Activated B cell treated with CpG ODN at 0.5 μM for 24 hours (primary cell): ENCODE measurements at places on chromosomes 13 and 19.
A peak's percentile ranks its signal among the peaks of the same experiment; 100 is the strongest.

- H3K4me3 ChIP-seq: no peak overlapping the region
- no peaks in the 10 kb centered on the region for H3K27me3 ChIP-seq
- no peaks in the 10 kb centered on the region for H3K4me1 ChIP-seq
- no peaks in the 10 kb centered on the region for H3K36me3 ChIP-seq
- no peak for DNase-seq
- H3K27ac ChIP-seq: no peak overlapping the region
Observed at GRCh38 chr13:67285611-67286010, 55.5 kb upstream of the PCDH9 start.

DNA sequence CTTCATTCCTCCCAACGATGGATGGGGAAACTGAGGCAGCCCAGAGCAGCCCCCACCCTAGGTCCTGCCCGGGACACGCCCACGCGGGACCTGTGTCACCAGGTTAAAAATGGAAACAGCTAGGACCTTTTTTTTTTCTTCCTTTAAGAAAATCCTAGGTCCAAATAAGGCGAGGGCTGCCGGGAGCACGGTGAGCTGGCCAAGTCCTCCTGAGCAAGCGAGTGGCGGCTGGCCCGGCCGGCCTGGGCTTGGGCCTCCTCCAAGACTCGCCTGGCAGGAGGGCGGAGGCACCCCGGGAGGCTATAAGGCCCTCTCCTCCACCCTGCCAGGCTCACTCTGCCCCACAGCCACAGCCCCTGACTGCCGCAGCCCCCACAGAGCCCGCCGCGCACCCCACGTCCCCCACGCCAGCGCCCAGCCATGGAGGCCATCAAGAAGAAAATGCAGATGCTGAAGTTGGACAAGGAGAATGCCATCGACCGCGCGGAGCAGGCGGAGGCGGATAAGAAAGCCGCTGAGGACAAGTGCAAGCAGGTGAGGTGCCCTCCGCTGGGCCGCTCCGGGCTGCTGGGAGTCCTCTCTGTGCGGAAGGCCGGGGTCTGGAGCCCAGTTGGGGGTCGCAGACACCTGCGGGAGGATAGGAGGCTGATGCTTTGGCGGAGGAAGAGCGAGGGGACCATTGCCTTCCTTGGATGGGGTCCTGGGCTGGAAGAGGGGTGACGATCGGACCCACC is 8.9 kb upstream of the TPM4 start:
- H3K4me1 ChIP-seq: peaks cover 12% of the 10 kb centered on the region
- H3K27ac ChIP-seq: no peak overlapping the region
- H3K36me3 ChIP-seq: no peaks in the 10 kb centered on the region

DNA sequence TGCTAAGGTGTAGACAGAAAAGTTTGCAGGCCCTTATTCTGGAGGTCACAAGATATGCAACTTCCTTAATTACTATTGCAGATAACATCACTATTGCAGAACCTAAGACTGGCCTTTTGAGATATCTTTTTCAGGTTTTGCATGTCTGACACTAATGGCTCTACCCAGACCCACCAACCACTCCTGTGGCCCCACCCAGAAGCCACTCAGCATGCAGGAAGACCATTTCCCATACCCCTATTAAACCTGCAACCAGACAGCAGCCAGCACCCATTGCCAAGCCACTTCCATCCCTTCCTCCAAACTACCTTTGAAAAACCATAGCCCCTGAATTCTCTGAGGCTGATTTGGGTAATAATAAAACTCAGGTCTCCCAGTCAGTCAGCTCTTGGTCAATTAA is 297.6 kb downstream of the SLITRK6 start:
- no peaks in the 10 kb centered on the region for H3K27me3 ChIP-seq
- no peaks in the 10 kb centered on the region for H3K36me3 ChIP-seq
- H3K27ac ChIP-seq: no peak overlapping the region

GRCh38 chr13:33105387-33106005 is 89.3 kb downstream of the KL start:
- DNase-seq: no peak
- no peak overlapping the region for H3K4me3 ChIP-seq
- no peaks in the 10 kb centered on the region for H3K36me3 ChIP-seq

DNA sequence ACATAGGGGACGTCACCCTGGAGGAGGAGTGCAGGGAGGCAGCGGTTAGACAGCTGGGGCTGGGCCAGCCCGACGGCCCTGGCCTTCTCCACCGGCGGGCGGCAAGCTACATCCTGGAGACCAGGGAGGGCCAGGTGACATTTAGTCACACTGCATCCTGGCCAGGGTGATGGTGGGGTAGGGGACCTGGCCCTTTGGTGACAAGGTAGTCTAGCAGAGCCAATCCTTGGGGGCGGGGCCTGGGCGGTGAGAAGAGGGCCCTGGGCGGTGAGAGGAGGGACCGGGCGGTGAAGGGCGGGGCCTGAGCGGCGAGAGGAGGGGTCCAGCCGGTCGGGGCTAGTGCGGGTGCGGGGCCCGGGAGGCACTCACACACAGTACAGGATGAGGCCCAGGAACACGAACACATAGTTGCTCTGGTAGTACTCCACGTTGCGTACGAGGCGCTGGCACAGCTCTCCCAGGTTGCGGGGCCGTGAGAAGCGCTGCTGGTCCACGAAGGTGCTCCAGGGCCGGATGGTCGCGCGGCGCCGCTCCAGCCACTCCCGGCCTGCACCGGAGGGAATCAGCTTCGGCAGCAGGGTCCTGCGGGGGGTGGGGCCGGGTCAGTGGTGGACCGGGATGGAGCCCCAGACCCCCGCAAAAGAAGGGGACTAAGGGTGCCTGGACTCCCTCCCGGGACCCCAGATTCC is 610 bp downstream of the RABAC1 start:
- DNase-seq: peak; percentile 76
- peak overlapping the region; percentile 90 for H3K27ac ChIP-seq
- H3K4me3 ChIP-seq: peak overlapping the region; percentile 90
- peaks cover 18% of the 10 kb centered on the region for H3K36me3 ChIP-seq
- no peaks in the 10 kb centered on the region for H3K27me3 ChIP-seq

DNA sequence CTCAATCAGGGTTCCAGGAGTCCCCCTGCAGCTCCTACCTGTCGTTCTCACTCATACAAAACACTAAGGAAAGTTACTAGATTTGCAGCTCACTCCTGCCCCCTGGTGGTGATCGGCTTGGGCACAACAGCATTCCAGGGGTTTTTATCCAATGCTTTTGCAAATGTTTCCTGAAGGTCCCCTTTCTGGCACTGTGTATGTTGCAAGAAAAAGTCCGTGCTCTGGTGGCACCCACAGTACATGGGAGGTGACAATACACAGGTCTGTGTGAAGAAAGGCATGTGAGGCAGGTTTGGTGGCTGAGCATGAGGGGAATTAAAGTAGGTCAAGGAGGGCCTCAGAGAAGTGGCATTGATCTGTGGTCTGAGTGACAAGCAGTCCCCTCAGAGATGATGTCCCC is 8.6 kb upstream of the TYK2 start:
- peak; percentile 77 for DNase-seq
- H3K4me1 ChIP-seq: peaks cover 23% of the 10 kb centered on the region
- no peaks in the 10 kb centered on the region for H3K27me3 ChIP-seq
- no peak overlapping the region for H3K4me3 ChIP-seq
- peaks cover 31% of the 10 kb centered on the region for H3K36me3 ChIP-seq

DNA sequence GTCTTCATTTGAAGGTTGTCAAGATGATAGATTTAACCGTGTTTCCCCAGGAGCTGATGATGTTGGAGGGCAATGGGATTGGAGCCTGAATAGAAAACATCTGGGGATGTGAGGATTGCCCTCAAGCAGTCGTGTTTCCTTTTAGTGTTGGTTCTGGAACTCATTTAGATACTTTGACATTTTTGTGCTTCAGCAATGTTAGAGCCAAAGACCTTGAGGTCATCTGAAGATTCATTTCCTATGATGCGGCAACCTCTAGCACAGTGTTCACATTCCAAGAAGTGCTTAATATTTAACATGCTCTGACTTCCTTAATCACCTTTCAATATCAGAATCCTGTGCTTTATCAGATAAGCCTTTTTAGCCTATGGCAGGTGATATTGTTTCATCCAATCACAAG is 82.7 kb downstream of the SLC10A2 start:
- H3K36me3 ChIP-seq: peaks cover 3% of the 10 kb centered on the region
- no peaks in the 10 kb centered on the region for H3K4me1 ChIP-seq
- DNase-seq: no peak

- no peak overlapping the region for H3K27ac ChIP-seq
- no peak overlapping the region for H3K4me3 ChIP-seq
- no peaks in the 10 kb centered on the region for H3K36me3 ChIP-seq
- no peak for DNase-seq
- H3K4me1 ChIP-seq: peaks cover 6% of the 10 kb centered on the region
Observed at GRCh38 chr13:31982540-31982939, 49.0 kb upstream of the FRY start.

- H3K27me3 ChIP-seq: peaks cover 54% of the 10 kb centered on the region
- H3K4me3 ChIP-seq: no peak overlapping the region
- H3K27ac ChIP-seq: no peak overlapping the region
- DNase-seq: no peak
Observed at GRCh38 chr19:1717970-1718264, 35.4 kb upstream of the ONECUT3 start.

- H3K27ac ChIP-seq: peak overlapping the region; percentile 91
- peak overlapping the region; percentile 73 for H3K4me3 ChIP-seq
- H3K4me1 ChIP-seq: peaks cover 80% of the 10 kb centered on the region
- DNase-seq: no peak
Observed at GRCh38 chr19:41535029-41535622, 40.8 kb upstream of the CEACAM21 start.

DNA sequence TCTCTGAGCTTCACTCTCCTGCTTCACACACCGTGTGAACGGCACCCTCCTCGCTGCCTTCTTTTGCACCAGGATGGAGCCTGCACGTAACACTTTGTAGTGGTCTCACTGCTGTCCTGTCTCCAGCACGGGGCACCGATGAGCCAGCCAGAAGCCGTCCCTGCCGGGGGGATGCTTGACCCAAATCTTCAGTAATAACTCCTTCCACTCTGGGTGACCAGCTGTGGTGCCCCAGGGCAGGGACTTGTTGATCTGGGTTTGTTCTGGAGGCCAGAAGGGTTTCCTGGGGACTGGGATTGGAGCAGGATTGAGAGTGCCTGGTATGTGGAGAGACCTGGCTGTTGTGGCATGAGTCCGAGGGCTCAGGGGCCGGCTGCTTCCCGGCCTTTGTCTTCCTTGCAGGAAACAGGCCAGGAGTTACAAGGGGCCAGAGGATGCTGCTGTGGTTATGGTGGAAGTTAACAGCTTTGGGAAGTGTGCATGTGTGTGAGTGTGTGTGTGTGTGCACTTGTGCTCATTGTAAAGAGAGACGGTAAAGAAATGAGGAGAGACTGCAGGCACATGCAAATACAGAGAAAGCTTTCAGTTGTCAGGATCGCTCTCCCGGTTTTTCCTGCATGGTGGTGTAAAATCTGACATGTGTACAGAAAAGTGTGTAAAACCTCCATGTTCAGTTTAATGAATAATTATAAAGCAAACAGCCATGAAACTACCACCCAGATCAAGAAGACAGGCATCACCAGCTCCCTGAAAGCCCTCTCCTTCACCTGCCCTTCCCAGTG is 18.9 kb downstream of the PAK4 start:
- no peak overlapping the region for H3K4me3 ChIP-seq
- H3K4me1 ChIP-seq: peaks cover 21% of the 10 kb centered on the region
- H3K27ac ChIP-seq: no peak overlapping the region
- H3K27me3 ChIP-seq: no peaks in the 10 kb centered on the region
- no peak for DNase-seq

DNA sequence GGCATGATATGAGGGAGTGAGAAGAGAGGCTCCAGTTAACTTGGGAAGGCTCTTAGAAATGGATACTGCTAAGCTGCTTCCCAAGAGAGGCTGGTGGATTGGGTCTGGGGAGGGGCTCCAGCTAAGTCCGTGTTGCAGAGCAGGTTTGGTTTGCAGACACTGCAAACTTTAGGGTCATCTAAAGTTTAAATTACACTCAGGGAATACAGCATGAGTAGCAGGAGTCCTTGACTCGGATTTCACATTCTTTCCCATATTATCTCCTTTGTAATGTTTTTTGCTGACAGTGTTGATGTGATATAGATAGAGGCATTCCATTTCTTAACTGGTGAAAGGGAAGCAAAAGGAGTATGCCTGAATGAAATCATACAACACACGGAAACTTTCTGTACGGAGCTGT is 31.9 kb downstream of the SGCG start:
- DNase-seq: no peak
- H3K4me1 ChIP-seq: no peaks in the 10 kb centered on the region
- no peaks in the 10 kb centered on the region for H3K36me3 ChIP-seq
- H3K27me3 ChIP-seq: no peaks in the 10 kb centered on the region

- no peak overlapping the region for H3K4me3 ChIP-seq
- peaks cover 1% of the 10 kb centered on the region for H3K36me3 ChIP-seq
- H3K27me3 ChIP-seq: peaks cover 6% of the 10 kb centered on the region
- H3K27ac ChIP-seq: no peak overlapping the region
- DNase-seq: no peak
- no peaks in the 10 kb centered on the region for H3K4me1 ChIP-seq
Observed at GRCh38 chr19:50060107-50060506, 34.3 kb downstream of the ZNF473 start.

DNA sequence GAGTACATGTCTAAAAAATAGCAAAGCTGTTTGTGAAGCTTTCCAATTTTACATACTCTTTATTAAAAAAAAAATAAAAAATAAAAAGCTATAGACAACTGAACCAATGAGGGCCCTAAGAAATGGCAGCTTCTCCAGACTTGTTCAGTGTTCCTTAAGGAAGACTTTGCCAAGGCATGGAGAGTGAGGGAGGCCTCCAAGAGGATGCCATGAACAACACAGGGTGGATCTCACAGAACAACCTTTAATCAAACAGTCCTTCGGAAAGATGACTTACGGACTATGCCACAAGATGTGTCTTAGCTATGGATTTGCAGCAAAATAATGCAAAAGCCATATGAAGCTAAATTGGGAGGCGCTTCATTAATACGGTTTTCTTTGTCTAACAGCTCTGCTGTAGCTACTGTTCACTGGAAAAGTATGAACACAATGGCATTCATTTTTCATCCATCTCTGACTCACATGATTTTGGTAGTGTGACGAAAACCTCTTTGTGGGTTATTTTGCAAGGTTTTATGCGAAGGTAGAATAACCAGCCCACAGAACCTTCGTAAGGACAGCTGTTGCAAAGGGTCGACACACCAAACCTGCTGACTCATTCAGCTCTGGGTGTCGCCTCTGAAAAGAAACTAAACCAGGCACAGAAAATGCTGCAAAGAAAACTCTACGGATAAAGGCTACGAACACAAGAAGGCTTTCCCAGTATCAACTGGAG is 27.7 kb downstream of the EFNB2 start:
- H3K27me3 ChIP-seq: peaks cover 8% of the 10 kb centered on the region
- no peaks in the 10 kb centered on the region for H3K4me1 ChIP-seq
- H3K27ac ChIP-seq: no peak overlapping the region
- H3K4me3 ChIP-seq: no peak overlapping the region

DNA sequence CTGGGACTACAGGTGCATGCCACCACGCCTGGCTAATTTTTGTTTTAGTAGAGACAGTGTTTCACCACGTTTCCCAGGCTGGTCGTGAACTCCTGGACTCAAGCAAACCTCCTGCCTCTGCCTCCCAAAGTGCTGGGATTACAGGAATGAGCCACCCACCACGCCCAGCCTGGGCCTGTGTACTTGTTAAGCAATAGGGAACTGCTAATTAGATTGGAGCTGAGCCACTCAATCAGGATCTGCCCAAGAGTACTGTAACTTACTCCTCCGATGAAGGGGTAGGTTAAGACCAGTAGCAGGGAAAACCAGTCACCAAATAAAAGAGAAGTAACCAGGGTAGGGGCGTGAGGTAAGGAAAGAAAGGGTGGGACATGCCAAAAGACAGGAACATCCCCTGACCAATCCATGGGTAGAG is 2.3 kb downstream of the DDX39A start:
- no peaks in the 10 kb centered on the region for H3K27me3 ChIP-seq
- peaks cover 59% of the 10 kb centered on the region for H3K36me3 ChIP-seq
- H3K4me3 ChIP-seq: peak overlapping the region; percentile 99
- peak overlapping the region; percentile 86 for H3K27ac ChIP-seq
